Stimulated activated CD4-positive, alpha-beta T cell treated with anti-CD3 and anti-CD28 coated beads, Interleukin-1b, Interleukin-23, amount 100 ng/mL, for 1 hour (primary cell): ENCODE measurements at places on chromosomes 11 and 22.
A peak's percentile ranks its signal among the peaks of the same experiment; 100 is the strongest.

DNA sequence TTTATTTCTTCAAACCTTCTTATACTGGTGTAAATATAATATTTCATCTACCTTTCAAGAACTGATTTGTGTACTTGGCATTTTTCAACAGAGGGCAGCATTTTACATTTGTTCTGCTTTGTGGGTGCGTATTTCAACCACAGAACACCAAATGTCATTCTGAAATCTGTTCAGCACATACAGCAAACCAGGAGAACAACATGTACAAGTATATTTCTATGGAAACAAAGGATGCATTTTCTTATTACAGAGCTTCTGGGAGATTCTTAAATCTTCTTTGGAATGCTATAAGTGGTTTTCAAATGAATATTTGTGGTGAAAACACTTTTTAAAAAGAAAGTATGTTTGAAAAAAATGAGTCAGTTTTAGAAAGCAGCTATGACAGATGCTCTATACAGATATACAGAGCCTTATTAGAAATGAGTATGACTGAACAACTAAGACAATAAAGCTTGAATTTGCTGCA is 946.0 kb downstream of the FAM181B start:
- DNase-seq = no peak

- no peak for DNase-seq
Measured at GRCh38 chr11:61341706-61342105, 8.7 kb downstream of the TKFC start.

DNA sequence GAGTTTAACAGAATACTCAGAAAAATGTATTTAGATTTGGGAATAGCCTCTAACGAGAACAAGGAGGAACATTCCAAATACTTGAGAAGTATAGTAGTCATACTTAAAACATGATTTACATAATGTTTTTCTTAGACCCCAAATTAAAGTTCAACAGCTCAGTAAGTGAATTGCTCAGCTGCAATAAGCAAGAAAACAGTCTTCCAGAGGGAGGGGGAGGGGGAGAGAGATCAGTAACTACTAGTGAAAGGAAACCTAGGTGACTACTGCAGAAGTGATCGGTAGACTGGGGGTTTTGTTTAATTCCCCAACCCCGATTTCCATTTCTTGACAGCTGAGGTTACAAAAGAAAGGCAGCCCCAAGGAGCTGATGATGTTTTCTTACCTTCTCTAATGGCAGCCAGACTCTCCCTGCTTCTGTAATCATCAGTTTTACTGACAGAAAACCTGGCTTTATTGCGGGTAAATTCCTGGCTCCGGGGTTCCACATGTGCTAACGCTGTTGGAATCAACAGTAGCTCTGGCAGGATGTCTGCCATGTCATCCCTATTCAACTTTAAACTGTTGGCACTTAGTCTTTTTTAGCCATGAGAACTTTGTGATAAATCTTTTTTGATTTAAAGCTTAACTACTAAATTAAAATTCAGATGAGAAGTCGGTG is 82.4 kb upstream of the BIRC3 start:
- DNase-seq = no peak

- no peak for DNase-seq
Measured at GRCh38 chr11:116406042-116406441, 366.7 kb downstream of the BUD13 start.

- DNase-seq = no peak
Measured at GRCh38 chr11:3123761-3124733, 41.1 kb downstream of the OSBPL5 start.

- DNase-seq = no peak
Measured at GRCh38 chr11:45930951-45931570, 8.6 kb downstream of the LARGE2 start.

DNA sequence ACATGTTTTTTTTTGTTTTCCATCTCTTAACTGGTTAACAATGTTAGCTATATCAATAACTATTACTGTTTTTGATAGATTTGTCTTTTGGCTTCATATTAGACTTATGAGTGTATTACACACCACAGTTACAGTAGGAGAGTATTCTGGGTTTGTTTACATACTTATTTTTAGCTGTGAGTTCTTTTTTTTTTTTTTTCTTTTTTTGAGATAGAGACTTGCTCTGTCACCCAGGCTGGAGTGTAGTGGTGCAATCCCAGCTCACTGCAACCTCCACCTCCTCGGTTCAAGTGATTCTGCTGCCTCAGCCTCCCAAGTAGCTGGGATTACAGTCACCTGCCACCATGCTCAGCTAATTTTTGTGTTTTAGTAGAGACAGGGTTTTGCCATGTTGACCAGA is 28.0 kb downstream of the CNTF start:
- DNase-seq = no peak

DNA sequence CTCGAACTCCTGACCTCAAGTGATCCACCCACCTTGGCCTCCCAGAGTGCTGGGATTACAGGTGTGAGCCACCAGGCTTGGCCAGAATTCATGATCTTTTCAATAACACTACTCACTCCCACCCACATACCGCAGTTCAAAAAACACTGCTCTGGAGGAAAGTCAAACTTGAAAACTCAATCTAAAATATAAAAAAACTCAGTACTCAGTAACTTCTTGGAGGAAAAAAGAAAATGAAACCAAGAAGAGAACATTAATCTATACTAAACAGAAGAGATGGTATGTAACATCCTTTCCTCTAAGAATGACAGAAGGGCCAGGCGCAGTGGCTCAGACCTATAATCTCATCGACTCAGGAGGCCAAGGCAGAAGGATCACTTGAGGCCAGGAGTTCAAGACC is 58.3 kb downstream of the MRTFA start:
- DNase-seq = no peak

DNA sequence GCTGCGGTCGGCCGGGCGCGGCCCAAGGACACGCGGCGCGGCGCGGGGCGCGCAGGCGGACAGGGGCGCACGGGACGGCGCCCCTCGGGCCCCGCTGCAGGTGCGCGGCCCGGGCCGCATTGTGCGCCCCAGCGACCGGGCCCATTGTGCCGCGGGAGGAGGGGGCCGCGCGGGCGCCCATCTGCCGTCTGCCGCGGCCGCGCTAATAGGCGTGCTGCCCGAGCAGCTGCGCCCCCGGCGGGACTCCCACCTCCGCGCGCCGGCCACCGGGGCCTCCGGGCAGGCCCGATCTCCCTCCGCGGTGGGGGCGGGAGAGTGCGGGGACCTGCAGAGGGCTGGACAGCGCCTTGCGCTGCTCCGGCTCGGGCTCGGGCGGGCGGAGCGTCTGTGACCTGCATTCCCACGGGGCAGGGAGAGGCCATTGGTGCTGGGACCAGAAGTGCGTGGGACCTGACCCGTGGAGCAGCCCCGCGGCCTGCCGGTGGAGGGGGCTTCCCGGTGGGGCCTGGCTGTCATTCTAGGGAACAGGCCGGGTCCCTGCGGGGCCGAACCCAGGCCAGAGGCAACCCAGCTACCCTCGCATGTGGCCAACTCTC is 933 bp downstream of the BRSK2 start:
- DNase-seq = no peak

DNA sequence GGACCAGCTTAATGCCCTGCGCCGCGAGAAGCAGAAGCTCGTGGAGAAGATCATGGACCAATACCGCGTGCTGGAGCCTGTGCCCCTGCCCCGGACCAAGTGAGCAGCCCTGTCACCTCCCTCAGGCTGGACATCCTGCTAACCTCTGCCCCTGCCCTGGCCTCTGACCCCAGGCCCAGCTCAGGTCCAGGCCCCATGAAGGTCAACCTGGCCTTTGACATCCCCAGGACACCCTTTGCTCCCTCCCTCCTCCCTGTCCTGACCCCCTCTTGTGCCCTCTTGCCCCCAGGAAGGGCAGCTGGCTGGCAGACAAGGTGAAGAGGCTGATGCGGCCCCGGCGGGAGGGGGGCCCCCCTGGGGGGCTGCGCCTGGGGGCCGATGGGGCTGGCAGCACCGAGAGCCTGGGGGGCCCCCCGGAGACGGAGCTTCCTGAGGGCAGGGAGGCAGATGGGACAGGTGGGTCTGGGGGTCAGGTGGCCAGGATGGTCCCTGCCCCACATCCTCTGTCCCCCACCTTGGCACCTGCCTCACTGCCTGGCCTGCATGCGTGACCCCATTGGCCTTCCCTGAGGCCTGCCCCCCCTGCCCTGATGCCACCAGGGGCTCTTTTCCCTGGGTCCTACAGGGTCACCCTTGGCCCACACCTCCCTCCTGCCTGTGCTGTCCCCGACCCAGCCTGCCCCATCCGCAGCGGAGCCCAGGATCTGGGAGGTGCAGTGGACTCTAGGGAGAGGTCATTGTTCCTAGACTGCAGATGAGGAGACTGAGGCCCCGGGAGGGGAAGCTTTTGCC is 5.1 kb upstream of the RPS6KA4 start:
- DNase-seq = no peak

DNA sequence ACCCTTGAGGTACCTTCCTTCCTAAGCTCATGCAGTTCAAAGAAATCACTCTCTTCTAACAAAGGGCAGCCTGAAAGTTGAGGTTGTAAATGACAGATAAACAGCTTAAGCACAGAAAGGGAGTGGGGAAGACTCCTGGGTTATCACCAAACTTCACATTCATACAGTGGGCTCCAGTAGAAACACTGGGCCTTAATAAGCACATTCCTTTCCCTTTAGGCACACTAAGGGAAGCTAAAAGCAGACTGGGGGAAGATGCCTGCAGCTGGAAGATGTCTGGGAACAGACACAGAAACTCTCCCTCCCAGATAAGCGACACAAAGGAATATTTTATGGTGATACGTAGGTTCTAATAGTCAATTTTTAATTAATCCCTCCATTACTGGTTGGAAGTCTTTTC is 350.3 kb upstream of the MPPED2 start:
- no peak for DNase-seq

GRCh38 chr22:43244402-43244801 is 57.5 kb upstream of the TTLL12 start:
- no peak for DNase-seq

DNA sequence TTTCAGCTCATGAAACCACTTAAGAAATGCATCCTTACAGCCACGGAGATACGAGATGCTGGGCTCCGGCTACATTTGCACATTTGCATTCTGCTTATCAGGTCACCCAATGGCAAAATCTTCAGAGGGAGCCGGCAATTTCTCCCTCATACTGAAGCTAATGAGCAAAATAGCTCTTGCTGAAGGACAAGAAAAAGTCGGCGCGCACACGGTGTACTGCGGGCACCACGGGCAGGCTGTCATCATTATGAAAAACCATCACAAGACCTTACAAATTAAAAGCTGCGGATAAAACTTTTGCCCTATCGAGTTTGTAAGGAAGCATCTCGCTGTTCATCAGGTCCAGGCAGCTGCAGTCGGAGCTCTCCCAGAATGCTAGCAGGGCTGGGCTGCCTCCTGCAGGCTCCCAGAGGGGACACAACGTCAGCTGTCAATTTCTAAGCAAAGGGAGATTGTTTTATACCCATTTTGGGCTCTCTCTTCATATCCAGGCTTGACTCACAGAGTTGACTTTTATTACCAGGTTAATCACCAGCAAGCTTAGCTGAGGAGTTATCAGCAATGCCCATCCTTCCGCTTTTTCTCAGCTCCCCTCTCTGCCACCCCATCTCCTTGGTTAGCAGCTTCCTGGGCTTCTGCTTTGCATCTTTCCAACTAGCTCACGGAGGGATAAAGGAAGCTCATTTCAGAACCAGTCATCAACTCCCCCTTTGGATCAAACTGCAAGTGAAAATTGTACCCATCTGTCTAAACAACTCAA is 375.1 kb downstream of the OPCML start:
- no peak for DNase-seq

DNA sequence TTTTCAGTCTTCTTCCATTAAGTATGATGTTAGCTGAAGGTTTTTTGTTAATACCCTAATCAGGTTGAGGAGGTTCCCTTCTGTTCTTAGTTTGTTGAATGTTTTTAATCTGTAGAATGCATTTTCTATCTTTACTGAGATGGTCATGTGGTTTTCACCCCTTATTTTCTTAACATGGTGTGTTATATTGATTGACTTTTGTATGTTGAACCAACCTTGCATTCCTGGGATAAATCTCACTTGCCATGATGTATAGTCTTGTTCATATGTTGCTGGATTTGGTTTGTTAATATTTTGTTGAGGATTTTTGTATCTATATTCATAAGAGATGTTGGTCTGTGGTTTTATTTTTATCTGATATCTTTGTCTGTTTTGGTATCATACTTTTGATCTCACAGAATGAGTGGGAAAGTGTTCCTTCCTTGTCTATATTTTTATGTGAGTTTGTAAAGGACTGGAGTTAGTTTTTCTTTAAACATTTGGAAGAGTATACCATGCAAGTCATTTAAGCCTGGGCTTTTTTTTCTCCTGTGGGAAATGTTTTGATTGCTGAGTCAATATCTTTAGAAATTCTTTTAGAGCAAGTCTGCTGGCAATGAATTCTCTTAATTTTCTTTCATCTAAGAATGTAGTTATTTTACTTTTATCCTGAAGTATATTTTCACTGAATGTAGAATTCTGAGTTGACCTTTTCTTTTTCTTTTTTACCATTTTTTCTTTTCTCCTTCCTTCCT is 5.5 kb upstream of the P4HA3 start:
- DNase-seq = no peak

- no peak for DNase-seq
Measured at GRCh38 chr11:59667812-59668187, 1.0 kb downstream of the PATL1 start.

- DNase-seq = peak; percentile 14
Measured at GRCh38 chr11:65225279-65226102, 36.3 kb upstream of the POLA2 start.
